Left forelimb (tissue), 1 donor: ENCODE measurements at places on chromosomes 2 and 18.

GRCh38 chr18:23822590-23823385 is 133.5 kb downstream of the LAMA3 start:
- no peak for DNase-seq

DNA sequence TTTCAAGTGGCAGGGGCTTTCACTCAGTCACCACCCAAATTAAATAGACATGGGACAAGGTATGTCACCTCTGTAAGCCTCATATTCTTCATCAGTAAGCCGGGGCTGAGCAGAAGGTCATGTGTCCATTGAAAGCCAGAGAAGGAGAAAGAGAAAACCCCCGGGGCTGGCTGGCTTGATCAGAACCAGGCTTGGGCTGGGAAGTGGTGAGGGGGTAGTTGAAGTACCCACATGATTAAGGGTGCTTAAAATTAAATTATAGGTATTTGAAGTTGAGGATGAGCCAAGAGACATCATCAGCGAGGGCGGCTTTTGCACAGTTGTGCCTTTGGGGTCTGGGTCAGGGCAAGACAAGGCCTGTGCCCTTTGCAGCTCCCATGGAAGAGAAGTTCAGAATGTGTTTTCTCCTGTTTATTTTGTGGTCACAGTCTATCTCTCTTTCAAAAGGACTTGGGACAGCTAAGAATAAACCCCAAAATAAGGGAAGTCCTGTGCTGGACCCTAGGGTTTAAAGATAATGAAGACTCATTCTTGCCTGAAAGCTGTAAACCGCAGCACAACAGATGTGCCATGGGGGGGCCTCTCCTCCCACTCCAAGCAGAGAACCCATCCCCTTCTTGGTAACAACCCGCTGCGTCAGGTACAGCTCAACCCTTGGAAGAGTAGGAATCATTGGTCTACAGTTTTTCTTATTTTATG is 10.7 kb downstream of the DBI start:
- DNase-seq: no peak

DNA sequence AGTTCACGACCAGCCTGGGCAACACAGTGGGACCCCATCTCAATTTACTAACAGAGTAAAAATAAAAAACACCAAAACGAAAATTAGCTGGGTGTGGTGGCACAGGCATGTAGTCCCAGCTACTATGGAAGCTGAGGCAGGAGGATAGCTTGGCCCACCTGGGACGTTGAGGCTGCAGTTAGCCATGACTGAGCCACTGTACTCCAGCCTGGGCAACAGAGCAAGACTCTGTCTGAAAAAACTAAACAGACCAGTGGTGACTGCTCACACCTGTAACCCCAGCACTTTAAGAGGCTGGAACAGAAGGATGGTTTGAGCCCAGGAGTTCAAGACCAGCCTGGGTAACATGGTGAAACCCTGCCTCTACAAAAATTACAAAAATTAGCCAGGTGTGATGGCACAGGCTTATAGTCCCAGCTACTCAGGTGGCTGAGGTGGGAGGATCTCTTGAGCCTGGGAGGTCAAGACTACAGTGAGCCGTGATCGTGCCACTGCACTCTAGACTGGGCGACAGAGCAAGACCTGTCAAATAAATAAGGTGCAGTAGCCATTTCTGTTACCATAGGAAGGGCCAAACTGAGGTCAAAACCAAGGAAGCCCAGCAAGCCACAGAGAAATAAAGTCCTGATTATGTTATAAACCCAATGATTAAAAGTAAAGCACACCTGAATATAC is 14.0 kb downstream of the USP34 start:
- no peak for DNase-seq

DNA sequence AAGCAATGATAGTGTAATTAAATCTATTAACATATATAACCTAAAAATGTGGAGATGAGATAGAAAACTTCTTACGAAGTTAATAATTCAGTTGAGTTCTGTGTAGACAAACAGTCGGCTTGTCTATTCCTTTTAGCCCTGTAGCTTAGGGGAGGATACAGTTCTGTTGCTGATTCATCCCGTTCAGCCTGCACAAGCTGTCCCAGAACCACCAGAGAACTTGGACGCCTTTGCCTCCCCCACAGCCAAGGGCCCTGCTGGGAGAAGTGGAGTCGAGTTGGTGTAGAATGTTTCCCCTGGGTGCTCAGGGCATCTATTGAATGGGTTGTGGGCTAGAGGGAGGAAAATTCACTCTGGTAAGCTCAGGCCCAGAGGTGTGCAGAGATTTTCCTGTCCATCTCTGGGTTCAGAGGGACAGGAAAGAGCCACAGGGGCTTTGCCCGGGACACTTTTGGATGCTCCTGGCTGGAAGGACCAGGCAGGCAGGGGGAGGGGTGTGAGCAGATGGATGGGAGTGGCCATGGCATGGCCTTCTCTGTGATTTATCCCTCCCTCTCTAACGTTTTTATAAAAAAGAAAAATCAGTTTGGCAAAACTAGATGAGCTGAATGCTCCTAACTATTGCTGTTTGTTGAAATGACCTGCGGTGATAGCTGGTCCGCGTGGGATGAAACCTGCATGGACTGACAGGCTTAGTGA is 42.8 kb upstream of the GALR1 start:
- DNase-seq: no peak

DNA sequence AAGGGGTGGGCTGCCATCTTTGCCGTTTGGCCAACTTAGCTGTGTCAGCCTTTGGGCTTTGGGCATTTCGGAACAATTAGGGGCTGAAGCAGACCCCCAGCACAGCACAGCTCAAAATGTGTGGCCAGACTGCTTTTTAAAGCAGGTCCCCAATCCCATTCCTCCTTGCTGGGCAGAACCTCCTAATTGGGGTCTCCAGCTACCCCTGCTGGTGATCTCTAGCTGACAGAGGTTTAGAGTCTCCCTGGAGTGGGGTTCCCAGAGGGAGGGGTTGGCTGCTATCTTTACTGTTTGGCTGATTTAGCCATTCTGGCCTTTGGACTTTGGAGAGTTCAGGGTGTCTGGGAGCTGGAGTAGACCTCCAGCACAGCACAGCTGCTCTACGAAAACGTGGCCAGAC is 71.5 kb upstream of the LHCGR start:
- DNase-seq: no peak

GRCh38 chr2:191263050-191263449 is 17.8 kb downstream of the MYO1B start:
- DNase-seq: no peak

DNA sequence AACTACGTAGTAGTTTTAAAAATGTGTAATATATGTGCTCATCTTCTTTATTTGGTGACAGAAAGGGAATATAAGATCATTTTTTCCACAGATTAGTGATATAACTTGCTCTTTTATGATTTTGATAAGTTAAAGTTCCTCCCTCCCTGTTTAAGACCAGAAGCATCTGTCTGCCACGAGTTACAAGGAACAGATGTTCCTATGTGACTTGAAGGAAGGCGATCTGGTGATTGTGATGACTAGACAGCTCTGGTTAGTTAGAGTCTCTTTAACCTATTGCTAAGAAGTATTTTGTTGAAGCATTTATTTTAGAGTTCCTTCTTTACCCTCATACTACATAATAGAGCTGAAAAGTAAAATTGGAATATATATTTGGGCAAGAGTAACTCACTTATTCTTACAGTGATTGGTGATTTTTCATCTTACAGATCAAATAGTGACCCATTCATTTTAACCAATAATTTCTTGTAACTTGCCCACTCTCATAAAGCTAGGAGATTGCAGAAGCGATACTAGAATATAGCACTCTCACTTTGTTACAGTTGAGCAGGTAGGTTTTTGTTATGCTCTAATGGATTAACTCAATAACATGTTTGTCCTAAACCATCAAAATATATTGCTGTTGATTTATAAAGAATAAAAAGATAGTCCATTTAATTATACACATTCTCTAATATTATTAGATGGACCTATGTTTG is 218.7 kb downstream of the SLC4A10 start:
- DNase-seq: no peak

DNA sequence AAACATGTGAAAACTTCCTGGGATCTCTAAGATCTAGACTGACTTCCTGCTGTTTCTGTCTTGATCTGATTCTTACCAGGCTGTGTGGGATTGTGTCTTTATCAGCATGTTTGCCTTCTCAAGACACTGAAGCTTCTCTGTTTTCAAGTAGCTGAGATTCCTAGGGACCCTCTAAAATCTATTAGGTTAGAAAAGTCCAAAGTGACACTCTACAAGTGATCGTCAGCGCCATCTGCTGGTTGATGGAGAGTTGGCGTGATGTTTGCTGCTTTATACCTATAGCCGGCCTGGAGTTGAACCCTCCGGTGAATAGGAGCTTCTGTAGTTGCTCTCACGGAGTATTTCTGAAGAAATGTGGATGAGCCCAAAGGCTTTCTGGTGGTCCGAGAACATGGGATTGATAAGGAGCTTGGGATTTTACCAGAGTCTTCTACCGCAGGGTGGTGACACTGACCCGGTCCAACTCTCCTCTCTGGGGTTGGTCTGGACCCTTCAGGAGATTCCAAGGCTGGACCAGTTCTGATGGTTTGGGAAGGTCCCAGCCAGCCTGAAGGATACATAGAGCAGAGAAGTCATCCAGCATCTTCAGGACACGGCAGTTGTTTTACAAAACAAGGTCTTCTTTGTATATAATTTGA is 96.0 kb upstream of the TTC39C start:
- no peak for DNase-seq
